Psoas muscle (tissue), 8 donors: ENCODE measurements at places on chromosomes 5 and 9.

DNA sequence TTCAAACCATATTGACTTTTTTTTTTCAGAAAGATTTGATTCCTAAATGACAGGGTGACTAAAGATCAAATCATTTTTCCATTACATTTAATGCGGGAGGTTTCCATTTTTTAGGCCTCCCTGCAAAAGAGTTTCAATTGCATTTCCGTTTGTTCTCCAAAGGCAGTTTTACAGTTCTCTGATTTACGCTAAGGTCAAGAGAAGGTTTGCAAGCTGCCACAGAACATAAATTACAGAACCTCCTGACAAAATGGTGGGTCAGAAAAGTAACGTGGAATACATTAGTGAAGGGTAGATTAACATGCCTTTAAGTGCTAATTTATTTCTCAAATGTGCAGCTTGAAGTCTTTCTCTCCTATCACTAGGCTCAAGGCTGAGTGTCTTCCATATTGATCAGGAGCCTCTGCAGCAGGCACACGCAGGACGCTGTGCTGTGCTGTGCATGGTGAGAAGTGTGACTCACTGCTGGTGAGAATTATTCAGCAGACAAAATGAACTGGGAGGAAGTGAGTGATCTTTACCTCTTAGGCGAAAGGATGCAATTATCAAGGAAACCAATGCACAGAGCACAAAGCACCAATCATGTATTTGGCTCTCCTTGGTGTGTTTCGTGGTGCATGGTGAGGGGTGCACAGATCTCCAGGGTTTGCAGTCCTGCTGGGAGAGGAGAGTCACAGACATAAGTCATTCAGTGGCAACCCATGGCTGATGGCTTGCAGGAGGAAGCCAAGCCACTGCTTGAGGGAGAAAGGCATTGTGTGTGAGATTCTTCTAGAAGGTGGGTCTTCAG is 136.3 kb downstream of the TENT4A start:
- DNase-seq = no peak

DNA sequence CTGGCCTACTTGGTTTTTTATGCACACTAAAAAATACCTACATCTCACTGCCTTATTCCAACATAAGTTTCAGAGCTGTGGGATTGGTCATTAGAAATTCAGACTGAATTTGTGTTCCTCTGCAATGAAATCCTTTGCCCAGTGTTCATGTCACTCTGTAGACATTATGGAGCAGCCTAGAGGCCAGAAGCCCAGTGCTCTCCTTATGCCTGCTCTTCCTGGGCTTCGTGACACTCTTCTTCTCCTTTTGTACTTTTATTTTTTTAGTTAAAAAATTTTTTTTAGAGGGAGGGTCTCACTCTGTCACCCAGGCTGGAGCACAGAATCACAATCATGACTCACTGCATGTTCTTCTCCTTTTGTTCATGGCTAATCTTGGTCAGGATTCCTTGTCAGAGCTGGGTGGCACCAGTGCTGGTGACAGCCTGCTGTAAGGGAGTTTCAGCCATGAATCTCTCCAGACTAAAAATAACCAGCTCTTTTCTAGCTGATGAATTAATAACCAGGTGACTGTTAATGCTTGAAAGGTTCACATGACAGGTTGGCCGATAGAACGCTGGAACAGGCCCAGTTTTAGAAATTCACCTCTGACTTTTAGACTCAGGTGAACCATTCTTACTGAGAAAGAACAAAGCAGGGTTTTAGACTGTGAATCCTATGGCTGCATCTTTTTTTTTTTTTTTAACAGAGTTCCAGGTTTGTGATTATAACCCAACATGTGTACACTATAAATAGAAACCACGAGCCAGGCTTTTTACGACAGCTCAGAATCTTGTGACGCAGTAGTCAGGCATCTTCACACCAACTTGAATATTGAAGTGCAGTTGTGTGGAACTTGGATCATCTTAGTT is 34.1 kb upstream of the C5orf47 start:
- no peak for DNase-seq

GRCh38 chr5:112154940-112155686 is 264.0 kb downstream of the EPB41L4A start:
- no peak for DNase-seq

- DNase-seq = no peak
These were observed 1.1 kb upstream of the AKNA start for GRCh38 chr9:114388764-114389375.

- no peak for DNase-seq
These were observed 51.8 kb upstream of the PSD2 start for GRCh38 chr5:139743804-139744203.

DNA sequence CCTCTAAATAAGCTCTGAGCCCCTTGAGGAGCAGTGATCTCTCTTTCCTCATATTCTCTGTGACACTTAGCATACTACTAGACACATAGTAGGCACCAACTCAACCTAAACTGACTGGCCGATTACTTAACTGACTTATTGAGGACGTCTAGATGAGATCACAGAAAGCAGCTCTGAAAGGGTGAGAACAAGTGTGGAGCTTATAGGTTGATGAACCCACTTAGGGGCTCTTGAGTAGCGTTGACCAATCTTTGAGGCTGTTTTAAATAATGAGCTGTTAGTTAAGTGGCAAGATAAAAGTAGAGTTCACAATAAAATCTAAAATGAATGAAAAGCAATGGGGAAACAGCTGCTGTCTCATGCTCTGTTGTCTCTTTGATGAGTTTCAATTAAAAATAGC is 124.7 kb upstream of the TNPO1 start:
- DNase-seq = no peak

- no peak for DNase-seq
These were observed 644 bp downstream of the IER5L start for GRCh38 chr9:129177443-129177790.

DNA sequence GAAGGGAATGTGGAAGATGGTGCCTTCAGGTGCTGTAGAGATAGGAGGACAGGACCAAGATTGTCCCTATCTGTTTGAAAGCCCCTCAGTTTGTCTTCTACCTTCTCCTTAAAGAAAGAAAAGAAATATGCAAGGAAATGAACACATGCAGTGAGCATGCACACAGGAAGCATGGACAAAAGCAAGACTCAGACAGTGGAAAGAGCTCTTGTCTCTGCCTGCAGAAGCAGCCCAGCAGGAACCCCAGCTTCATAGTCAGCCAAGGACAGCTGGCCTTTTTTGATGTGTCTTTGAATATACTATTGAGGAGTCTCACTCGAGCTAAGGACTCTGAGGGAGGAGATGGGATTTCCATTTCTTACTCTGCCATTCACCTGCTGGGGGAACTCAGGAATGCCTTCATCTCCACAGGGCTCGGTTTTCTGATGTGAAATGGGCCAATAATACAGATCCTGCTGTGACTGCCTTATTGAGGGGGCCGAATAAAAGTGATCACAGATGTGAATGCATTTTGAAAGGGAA is 132.5 kb upstream of the ADRA1B start:
- no peak for DNase-seq

GRCh38 chr9:12464910-12465512 is 228.2 kb upstream of the TYRP1 start:
- DNase-seq = no peak

- DNase-seq = no peak
These were observed 9.5 kb downstream of the SPDL1 start for GRCh38 chr5:169592937-169593650.

GRCh38 chr9:2419347-2419746 is 202.2 kb upstream of the VLDLR start:
- no peak for DNase-seq

DNA sequence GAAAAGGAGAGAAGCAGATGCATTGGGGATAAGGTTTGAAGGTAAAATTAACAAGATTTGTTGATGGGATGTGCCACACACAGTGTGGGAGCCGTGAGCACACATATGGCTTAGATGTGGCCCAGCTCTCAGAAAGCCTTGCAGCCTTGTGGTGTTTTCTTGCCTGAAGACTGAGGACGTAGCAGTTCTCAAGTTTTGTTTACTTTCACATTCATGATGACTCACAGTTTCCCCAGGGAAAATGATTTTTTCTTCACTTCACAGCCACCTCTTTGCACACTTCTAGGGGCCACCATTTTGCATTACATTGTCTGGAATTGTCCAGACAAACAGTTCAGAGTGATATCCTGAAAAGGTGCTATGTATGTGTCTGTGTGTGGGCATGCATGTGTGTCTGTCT is 126.2 kb downstream of the BASP1 start:
- DNase-seq = no peak

DNA sequence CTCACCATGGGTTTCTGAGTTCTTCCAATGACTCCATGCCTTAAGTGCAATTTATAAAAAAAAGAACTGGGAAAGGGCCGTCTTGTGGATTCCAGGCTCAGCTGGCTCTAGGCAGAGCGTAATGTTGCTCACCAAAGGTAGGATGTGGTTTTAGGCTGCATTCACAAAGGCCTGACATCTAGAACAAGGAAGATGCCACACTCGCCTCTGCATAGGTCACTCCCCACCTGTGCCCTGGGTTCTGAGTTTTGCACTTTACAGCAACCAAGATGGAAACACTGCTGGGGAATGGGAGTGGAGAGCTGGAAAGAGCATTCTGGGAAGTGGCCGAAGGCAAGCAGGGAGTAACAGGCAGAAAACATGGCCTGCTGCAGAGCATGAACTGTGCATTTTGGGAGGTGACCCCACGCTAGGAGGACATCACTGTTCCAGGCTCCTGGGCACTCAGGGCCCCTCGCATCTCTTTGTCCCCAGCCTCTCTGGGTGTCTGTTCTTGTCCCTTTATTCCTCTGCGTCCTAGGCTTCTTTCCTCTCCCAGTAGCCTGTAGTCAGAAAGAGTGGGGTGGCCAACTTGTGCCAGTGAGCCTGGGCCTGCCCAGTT is 12.3 kb downstream of the FCN2 start:
- DNase-seq = no peak

GRCh38 chr5:59765446-59765845 is 128.1 kb downstream of the PDE4D start:
- DNase-seq = no peak

DNA sequence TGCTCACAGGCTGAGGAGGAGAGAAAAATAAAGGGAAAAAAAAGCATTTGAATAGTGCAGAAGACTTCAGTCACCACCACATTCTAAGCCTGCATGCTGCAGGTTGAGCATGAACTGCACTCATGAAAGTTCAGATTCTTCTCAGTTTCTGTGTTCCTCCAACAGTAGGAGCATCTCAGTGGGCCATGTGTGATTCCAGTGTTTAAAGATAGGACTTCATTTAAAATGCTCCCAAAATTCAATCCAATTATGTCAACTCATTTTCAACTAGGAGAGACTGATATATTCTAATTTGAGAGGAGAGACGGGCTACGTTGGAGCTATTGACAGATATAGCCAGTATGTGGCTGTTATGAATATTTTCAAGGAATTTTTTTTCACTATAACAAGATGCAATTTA is 186.8 kb downstream of the HCN1 start:
- no peak for DNase-seq

DNA sequence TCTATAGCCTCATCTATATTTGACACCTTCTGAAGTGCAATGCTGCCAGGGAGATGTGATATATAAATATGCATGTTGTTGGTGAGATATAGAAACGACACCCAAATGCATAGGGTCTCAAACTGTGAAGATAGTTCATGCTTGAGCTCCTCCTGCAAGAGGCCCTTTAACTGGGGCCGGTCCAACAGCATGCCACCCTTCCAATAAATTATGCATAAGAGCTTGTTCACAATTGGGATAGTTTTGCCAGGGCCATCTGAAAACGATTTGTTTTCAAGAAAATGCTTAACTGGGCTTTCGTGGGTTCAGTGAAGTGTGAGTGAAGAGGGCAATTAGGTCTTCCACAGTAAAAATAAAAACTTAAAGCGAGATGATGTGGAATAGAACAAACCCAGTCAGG is 424.2 kb upstream of the WWC1 start:
- DNase-seq = no peak

- DNase-seq = no peak
These were observed 27.2 kb downstream of the DCP2 start for GRCh38 chr5:113003763-113004162.

DNA sequence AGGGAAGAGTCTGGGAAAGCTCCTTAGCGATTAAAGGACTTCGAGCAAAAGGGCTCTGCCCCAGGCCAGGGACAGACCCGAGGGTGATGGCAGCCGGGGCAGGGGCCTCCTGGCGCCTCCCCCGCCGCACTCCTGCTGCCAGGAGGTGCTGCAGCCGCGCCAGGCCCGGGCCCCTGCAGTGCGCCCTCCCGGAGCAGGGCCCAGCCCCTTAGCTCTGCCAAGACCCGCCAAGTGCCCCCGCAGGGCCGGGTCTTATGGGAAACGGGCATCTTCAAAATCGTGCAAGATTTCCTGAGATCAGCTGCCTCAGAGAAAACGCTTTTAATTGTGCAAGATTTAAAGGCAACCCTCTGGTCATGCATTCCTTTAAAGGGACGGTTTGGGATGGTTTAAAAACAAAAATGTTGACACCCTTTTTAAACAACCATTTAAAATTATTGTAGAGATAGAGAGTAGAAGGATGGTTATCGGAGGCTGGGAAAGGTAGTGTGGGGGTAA is 52.4 kb downstream of the CDC14B start:
- no peak for DNase-seq

DNA sequence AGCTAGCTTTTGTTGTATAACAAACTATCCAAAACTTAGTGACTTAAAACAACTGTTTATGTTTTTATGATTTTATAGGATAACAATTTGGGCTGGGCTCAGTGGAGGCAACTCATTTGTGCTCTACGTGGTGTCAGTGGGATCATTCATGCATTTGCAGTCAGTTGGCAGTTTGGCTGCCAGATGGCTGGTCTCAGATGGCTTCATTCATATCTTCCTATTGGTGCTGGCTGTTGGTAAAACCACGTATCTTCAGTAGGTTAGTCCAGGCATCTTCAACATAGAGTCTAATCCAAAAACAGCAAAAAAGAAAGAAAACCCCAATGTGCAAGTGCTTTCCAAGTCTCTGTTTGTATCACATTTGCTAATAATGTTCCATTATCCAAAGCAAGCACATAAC is 51.7 kb upstream of the RIC1 start:
- DNase-seq = no peak

DNA sequence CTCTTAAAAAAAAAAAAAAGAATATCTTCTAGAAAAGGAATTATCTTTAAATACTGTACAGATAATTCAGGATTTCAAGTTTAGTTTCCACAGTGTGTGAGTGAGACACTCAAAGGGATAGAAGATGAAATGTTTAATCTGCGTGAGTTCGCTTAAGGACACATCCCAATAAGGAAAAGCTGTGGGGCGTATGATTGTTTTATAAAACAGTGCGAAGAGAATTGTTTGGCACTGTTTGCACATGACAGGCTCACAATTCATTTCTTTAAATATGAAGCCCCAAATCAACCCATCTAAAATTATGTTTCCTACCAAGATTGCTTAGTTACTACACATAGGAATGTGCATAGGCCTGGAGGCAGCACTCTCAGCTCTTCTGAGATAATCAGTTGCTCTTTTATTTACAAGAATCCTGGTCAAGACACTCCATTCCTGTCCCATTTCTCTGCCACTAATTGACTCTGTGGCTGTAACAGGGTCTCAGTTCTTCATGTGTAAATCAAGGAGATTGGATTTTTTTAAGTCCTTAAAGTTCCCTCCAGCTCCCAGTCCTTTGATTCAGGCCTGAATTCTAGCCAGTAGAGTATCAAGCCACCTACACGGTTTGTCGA is 60.1 kb downstream of the BHMT start:
- DNase-seq = no peak

GRCh38 chr9:36401164-36401740 is 1.2 kb upstream of the RNF38 start:
- no peak for DNase-seq

GRCh38 chr5:63822614-63823013 is 139.6 kb downstream of the HTR1A start:
- no peak for DNase-seq
